ENCODE measurements at places on chromosomes 2 and 18.

DNA sequence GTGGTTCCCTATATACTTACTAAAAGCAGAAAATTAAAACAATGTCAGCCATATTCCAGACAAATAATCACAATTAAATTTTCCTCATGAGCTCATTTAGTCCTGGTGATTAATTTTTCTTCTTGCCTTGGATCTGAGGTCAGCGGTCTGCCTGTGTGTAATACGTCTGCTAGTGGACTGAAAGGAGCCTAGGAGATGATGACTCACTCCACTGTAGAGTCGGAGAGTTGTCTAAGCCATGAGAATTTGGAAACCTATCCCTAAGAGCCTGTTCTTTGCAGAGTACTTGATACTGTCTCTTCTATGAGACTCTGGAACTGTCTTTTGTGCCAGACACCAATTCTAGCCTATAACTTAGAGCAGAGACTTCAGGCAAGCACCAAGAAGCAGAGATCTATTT is 94.2 kb upstream of the RAB27B start:
- no peak for DNase-seq

- no peak for DNase-seq
These were observed 36.6 kb upstream of the PPP1R1C start for GRCh38 chr2:181949047-181949446.

GRCh38 chr2:78546843-78547242 is 478.7 kb upstream of the REG3G start:
- DNase-seq: no peak

- no peak for DNase-seq
These were observed 25.3 kb upstream of the ANXA4 start for GRCh38 chr2:69716555-69717120.

All from CD4-positive, alpha-beta T cell treated with Interleukin-12 subunit alpha and Interleukin-12 subunit beta, for 1 hour (primary cell).